ENCODE measurements at places on chromosomes 12 and 14. TPM values are rescaled to one million over a fixed set of nuclear protein-coding genes. Genes with fewer than 3 reads are reported as not detected.

Gene KRT75
- not detected for total RNA-seq

Gene KLHL33
- 0.18 TPM for total RNA-seq

Gene FAM90A1
- 0.09 TPM for total RNA-seq

GRCh38 chr14:38578278-38578681 lies 322.4 kb upstream of the CLEC14A start:
- no peak for DNase-seq

DNA sequence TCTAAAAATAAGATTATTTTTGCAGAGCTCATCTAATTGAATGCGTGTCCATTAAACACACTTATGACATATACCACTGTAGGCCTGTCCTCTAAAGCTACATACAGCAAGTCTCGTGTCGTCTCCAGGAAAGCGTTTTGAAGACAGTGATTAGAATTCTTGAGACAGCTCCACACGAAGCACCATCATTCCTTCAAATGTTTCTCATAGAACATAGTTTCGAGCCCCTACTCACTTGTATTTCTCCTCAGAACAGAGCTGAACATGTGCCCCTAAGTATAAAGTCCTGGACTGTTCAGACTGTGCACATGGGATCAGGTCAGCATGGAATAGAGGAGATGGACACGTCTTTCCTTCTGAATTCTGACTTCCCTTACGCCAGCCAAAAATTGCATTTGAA lies 64.5 kb upstream of the HMGA2 start:
- no peak for DNase-seq
